ENCODE measurements at places on chromosomes 11 and 22.
A peak's percentile ranks its signal among the peaks of the same experiment; 100 is the strongest.

GRCh38 chr11:3169255-3170043 is 4.3 kb upstream of the OSBPL5 start:
- H3K4me3 ChIP-seq = peak overlapping the region; percentile 20
- DNase-seq = peak; percentile 59
- H3K27me3 ChIP-seq = no peaks in the 10 kb centered on the region
- H3K36me3 ChIP-seq = no peaks in the 10 kb centered on the region
- no peaks in the 10 kb centered on the region for H3K4me1 ChIP-seq

DNA sequence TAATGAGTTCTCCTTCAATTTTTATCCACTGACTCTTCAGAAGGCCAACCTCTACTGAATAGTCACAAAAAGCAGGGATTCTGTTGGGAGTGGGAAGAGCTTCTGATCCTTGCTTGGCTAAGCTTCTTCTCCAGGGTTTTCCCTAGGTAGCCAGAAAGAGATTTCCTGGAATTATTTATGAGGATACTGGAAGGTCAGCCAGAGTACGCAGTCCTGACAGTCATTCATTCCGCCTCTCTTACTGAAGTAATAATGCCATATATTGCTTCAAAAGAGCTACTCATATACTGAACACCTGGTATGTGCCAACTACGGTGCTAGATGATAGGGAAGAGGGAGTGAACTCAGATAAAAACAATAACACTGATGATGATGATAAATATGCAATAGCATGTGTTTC is 116.1 kb downstream of the CCDC34 start:
- no peak overlapping the region for H3K4me3 ChIP-seq
- no peaks in the 10 kb centered on the region for H3K36me3 ChIP-seq
- no peaks in the 10 kb centered on the region for H3K4me1 ChIP-seq
- DNase-seq = peak; percentile 15

DNA sequence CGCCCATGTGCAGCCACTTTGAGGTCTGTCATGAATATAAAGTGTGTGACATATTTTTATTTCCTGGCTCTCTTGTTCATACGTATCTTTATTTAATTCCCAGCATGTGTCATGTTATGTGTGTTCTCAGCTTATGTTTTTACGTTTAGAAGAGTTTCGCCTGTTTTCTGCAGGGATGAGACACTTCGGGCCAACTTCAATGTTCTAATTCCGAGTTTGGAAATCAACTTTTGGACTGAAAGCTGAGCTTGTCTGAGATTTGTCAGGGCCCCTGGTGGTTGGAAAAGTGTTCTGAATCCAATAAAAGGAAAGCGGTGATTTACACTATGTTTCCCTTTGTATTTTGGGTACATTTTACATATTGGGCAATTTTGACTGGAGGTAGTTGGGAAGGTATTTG is 810.7 kb downstream of the TBC1D22A start:
- peaks cover 2% of the 10 kb centered on the region for H3K27me3 ChIP-seq
- H3K4me1 ChIP-seq = no peaks in the 10 kb centered on the region

DNA sequence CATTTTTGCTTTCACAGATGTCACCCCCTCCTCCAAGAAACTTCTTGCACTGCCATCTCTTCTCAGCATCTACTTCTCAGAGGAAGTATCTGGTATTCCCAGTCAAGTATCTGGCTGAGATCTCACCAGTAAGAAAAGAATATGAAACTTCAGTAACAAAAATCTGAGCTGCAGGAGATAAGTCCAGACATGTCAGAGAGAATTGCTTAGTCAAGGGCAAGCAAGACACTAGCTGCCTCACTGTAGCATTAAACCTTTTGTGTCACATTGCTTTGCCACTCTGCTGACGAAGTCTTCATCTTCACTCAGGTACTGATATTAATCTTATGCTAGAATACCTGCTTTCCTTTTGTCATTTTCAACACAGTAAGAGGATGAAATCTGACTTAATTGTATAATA is 70.6 kb upstream of the ZC3H12C start:
- DNase-seq = no peak
- H3K36me3 ChIP-seq = no peaks in the 10 kb centered on the region
- H3K4me3 ChIP-seq = no peak overlapping the region
- H3K4me1 ChIP-seq = no peaks in the 10 kb centered on the region
- no peak overlapping the region for H3K27ac ChIP-seq

- H3K27me3 ChIP-seq = no peaks in the 10 kb centered on the region
- no peaks in the 10 kb centered on the region for H3K36me3 ChIP-seq
- H3K4me3 ChIP-seq = no peak overlapping the region
- no peaks in the 10 kb centered on the region for H3K4me1 ChIP-seq
- no peak for DNase-seq
- no peak overlapping the region for H3K27ac ChIP-seq
Observed at GRCh38 chr11:29485641-29486040, 531.2 kb downstream of the KCNA4 start.

- no peak for DNase-seq
- H3K27me3 ChIP-seq = no peaks in the 10 kb centered on the region
- no peak overlapping the region for H3K4me3 ChIP-seq
- no peaks in the 10 kb centered on the region for H3K4me1 ChIP-seq
- no peak overlapping the region for H3K27ac ChIP-seq
Observed at GRCh38 chr22:33221568-33221967, 163.4 kb upstream of the SYN3 start.
